ENCODE measurements at places on chromosomes 7 and 10. TPM values are rescaled to one million over a fixed set of nuclear protein-coding genes. Genes with fewer than 3 reads are reported as not detected.

Gene EEPD1
- total RNA-seq: 9.9 TPM

Gene TIMM23
- total RNA-seq: 73.2 TPM

Gene IKZF1
- total RNA-seq: 40.9 TPM

Gene EMX2
- total RNA-seq: 25.3 TPM

Gene CPEB3
- 6.3 TPM for total RNA-seq

Gene OR6V1
- 1.7 TPM for total RNA-seq

Gene ATP6V0A4
- 7.7 TPM for total RNA-seq

DNA sequence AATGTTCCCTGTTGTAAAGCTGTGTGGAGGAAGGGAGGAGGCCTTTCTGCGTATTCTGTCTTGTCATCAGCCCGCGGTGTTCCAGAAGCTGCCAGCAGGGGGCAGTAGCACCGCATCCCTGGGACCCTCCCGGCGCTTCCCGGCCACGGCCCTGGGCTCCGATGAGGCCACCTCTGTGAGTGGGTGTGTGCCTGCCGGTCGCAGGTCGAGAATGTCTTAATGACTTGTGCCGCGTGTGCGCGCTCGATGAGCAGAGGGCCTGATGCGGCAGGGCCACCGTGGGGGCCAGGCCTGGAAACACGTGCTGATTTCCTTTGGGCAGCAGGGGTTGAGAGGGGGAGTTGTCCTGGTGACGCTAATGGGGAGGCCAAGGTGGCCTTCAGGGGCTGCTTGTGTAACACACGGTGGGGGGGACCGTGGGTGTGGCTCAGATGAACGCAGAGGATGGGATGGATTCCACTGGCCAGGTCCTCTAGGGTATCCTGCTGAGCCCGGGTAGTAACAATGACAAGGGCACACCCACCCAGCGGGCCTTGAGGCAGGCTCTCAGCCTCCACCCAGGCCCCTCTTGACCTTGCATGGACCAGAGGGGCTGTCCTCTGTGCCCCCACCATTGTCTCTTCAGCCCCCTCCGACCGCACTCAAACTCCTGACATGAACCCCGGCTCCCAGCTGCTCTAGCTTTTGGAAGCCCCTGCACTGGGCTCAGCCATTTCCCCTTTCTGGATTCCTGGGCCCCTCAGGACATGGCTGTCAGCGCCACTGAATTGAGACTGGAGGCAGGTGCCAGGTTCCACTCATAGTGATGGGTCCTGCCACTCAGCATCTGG is 135.9 kb upstream of the PODXL start:
- DNase-seq: peak; percentile 83

GRCh38 chr7:111104710-111105109 is 13.8 kb downstream of the LRRN3 start:
- DNase-seq: no peak

- DNase-seq: no peak
Observed at GRCh38 chr10:80313523-80313922, 24.1 kb upstream of the MAT1A start.

- DNase-seq: no peak
Observed at GRCh38 chr10:79181227-79181626, 112.5 kb downstream of the ZMIZ1 start.

GRCh38 chr7:5310822-5311405 is 28.2 kb downstream of the SLC29A4 start:
- DNase-seq: no peak

GRCh38 chr7:44673771-44674170 is 67.3 kb downstream of the OGDH start:
- no peak for DNase-seq

DNA sequence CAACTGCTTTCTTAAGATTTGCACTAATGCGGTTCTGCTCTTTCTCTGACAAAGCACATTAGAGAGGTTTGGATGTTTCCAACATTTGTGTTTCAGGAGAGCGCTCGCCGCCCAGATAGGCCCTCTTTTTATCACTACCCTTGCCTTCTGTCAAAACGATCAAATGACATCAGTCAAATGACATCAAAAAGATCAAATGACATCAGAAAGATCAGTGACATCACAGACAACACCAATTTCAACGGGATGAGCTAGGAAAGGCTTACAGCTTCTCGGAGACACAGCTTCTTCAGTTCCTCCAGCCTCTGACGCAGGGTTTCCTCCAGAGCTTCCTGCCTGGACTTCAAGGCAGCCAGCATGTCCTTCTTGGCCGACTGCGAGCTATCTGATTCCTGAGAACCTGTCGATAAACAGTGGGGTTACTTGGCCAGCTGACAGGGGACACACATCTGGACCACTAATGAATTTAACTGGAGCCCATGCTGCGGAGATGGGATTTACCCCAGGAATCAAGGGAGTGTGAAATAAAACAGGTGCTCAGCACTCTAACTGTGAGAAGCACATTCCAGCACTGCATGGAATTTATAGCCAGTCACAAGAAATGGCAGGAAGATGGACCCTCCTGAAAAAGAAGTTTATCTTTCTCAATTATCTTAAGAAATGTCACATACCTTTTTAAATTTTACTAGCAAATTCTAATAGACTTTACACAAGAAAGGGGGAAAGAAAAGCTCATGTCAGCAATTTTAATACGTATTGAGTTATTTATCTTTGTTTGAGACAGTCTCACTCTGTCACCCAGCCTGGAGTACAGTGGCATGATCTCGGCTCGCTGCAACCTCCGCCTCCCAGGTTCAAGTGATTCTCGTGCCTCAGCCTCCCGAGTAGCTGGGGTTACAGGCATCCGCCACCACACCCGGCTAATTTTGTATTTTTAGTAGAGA is 88.2 kb downstream of the PRPF18 start:
- DNase-seq: no peak

DNA sequence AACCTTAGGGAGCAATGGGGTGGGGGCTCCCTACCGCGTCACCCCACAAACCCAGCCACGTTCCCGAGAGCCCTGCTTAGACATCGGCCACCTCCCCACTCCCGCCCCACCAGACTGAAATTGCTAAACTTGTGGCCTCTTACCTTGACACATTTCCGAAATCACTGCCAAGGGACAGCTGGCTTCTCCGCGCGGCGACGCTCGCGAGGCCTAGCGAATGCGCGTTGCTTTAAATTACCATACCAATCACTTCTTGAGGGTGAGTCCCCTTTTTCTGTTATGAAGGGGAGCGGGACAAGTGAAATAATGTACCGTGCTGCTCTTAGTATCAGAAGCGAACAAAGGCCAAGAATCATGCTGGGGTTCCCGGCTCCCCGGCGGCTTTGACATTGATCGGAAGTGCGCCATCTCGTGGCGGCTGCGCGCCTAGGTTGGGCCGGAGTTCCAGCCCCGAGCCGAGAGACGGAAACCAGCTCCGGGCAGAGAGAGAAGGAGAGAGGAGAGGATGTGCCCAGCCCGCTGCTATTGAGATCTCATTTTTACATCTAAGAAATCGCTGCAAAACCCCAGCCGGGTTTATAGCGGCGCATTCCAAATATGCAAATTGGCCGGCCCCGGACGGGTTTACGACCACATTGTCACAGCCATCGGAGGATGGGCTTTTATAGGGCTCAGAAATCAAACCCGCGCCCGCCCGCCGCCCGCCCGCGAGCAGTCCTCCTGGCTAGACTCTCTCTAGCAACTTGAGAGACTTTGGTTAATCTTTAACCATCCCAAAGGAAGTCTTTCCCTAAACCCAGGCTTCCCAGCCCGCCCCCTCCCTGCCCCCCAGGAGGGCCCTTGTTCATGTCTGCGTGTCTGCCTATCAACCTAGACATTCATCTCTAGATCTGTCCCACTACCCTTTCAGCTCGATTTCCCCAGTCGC is 5.3 kb downstream of the HOXA11 start:
- DNase-seq: peak; percentile 94

- DNase-seq: no peak
Observed at GRCh38 chr7:156703773-156704482, 63.4 kb downstream of the RNF32 start.

DNA sequence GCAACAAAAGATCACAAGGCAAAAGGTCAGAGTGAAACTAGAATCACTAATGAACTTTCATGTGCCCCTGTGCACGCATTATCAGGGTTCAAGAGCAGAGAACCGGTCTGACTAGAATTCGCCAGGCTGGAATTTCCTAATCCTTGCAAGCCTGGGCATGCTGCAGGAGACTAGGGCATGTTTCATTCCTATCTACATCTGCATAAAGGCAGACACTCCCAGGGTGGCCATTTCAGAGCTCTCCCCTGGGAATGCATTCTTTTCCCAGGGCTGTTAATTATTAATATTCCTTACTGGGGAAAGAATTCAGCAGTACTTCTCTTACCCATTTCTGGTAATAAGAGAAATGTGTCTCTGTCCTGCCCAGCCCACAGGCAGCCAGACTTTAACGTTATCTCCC is 90.5 kb downstream of the CDC14C start:
- no peak for DNase-seq

DNA sequence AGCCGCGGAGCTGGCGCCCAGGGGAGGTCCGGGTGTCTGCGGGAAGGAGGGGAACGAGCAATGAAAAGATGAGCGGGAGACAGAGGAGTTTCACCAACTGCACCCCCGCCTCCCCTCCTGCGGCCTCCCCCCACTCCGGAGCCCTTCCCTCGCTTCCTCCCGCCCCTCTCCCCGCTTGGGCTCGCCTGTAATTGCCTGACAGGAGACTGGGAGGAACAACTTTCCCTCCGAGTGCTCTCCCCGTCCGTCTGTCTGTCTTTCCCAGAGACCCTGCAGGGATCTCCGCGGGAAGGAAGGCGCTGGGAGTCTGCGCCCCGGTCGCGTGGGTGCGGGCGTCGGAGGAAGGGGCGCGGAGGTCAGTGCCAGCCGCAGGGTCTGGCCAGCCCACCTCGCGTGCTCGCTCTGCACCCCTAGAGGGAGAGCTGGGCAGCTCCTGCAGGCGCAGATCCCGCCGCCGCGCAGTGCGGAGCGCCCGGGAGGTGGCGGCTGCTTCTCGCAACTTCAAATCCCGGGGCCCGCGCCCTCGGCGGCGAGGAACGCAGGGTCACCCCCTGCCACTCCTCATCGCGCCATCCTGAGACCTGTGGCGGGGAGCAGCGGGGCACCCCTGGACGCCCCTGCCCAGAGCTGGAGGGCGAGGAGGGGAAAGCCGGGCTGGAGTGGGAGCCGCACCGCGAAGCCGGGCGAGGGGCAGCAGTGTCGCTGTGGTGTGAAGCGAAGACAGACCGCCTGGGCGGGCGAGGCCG is 511 bp upstream of the NRP1 start:
- DNase-seq: peak; percentile 93

DNA sequence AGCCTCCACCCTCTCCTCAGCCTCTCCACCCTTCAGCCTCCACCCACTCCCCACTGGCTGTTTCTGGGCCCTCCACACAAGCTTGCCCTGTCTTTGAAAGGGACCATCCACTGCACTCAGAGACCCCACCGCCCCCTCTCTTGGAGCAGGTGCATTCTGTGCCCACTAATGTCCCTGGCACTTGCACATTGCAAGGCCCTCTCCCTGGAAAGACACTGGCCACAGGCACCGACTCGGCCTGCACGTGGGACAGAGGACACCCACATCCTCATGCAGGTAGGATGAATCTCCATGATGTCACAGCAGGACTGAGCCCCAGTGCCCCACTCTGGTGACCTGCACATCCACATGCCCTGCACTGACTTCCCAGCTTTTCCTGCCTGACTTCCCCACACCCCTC is 36.8 kb upstream of the EBF3 start:
- DNase-seq: no peak

GRCh38 chr7:155038335-155038734 is 31.8 kb upstream of the HTR5A start:
- no peak for DNase-seq

- DNase-seq: no peak
Observed at GRCh38 chr7:75718390-75719031, 20.2 kb downstream of the HIP1 start.

DNA sequence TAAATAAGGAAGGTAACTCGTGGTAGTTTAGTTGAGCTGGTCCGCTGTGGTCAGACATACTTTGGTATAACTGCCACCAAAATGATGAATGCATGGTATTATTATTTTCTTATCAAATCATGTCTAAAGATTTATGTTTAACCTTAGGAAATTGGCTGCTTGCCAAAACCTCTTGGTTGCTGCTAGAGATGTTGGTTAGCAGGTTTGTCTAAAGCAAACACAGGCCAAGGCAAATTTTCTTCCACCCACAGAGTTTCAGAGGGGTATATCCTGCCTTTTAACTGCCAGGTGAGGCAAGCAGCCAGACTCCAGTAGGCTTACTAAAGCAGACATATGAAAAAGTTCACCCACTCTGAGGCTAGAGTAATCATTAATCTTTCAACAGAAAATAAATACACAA is 101.4 kb downstream of the SEMA3E start:
- DNase-seq: peak; percentile 43

All from umbilical cord (tissue), 2 donors.